ENCODE measurements at places on chromosomes 5 and 9.

- no peak for DNase-seq
These were observed 399.6 kb downstream of the MED10 start for GRCh38 chr5:5978501-5979376.

DNA sequence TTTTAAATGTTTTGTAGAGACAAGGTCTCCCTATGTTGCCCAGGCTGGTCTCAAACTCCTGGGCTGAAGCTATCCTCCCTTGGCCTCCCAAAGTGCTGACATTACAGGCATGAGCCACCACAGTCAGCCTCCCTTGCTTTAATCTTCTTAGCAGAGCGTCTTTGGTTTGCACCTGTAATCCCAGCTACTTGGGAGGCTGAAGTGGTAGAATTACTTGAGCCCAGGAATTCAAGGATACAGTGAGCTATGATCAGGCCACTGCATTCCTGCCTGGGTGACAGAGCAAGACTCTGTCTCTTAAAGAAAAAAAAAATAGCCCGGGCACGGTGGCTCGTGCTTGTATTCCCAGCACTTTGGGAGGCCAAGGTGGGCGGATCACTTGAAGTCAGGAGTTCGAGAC, 27.8 kb downstream of the UBE2D2 start:
- no peak for DNase-seq

- no peak for DNase-seq
These were observed 95.3 kb downstream of the PRELID2 start for GRCh38 chr5:145739843-145740242.

DNA sequence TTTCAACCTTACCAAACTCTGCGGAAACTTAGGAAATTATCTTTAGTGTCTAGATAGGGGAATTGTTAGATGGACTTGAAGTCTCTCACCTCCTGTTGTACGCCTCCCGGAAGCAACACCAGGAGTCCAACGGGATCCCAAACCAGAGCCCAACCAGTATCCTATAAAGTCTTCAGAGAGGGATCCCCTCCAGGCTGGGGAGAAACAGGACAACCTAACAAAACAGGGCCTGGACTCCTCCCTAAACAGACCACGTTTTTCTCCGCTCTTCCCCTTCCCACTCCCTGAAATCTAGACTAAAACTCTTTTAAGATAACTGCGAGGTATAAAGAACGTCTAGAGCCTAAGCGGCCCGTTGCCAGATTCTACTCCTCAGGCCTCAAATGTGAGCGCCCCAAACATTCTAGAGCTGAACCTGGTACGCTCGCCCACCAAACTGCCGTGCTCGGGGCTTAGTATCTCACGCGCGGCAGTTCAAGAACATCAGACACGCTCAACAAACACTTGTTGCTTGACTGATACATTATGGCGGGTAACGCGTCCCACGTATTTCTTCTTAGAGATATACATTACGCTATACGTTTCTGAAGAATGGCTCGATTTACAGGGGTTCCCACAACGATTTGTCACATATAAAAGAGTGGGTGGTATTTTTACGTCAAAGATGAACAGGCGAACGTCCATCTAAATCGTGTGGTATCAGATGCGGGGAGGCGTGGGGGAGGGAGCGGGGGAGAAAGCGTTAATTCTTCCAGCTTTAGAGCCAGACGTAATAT, 663 bp upstream of the SMIM27 start:
- peak; percentile 58 for DNase-seq

GRCh38 chr5:6772886-6773285, 59.7 kb downstream of the TENT4A start:
- no peak for DNase-seq

GRCh38 chr9:107614765-107615164, 125.2 kb upstream of the KLF4 start:
- DNase-seq = no peak

GRCh38 chr9:121620777-121621449, 30.5 kb upstream of the DAB2IP start:
- peak; percentile 62 for DNase-seq

- no peak for DNase-seq
These were observed 25.5 kb upstream of the SNCAIP start for GRCh38 chr5:122286541-122286940.

GRCh38 chr5:56658972-56659371, 156.4 kb upstream of the MAP3K1 start:
- no peak for DNase-seq

- DNase-seq = no peak
These were observed 53.2 kb downstream of the IQGAP2 start for GRCh38 chr5:76456258-76456657.
